ENCODE measurements at places on chromosomes 7 and 10. TPM values are rescaled to one million over a fixed set of nuclear protein-coding genes. Genes with fewer than 3 reads are reported as not detected.

OGA gene
- 106 TPM for total RNA-seq

TRIM73 gene
- total RNA-seq, result 6.1 TPM

GRCh38 chr7:92785923-92786322 is 50.5 kb downstream of the CDK6 start:
- peaks cover 24% of the 10 kb centered on the region for H3K4me1 ChIP-seq
- no peak overlapping the region for H3K4me3 ChIP-seq
- no peaks in the 10 kb centered on the region for H3K27me3 ChIP-seq
- no peaks in the 10 kb centered on the region for H3K36me3 ChIP-seq
- H3K27ac ChIP-seq, result peak overlapping the region; percentile 28

DNA sequence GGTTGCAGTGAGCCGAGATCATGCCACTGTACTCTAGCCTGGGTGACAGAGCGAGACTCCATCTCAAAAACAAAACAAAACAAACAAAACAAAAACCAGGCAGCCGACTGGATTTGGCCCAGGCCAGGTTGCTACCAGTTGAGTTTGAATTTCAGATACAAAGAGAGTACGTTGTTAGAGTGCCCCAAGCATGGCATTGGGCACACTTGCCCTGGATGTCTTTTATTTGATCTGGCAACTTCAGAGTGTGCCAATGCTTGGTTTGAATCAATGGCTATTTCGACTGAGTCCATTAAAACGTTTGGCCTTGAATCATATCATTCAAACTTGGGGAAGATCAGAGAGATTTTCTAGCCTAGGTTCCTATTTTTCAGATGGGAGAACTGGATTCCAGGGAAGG is 213.4 kb upstream of the SHH start:
- H3K4me1 ChIP-seq, result no peaks in the 10 kb centered on the region
- no peaks in the 10 kb centered on the region for H3K36me3 ChIP-seq
- H3K27me3 ChIP-seq, result no peaks in the 10 kb centered on the region
- H3K4me3 ChIP-seq, result no peak overlapping the region
- no peak overlapping the region for H3K27ac ChIP-seq
- no peak for DNase-seq

GRCh38 chr10:35895331-35895730 is 253.2 kb upstream of the FZD8 start:
- no peaks in the 10 kb centered on the region for H3K4me1 ChIP-seq
- DNase-seq, result no peak
- H3K27me3 ChIP-seq, result no peaks in the 10 kb centered on the region

DNA sequence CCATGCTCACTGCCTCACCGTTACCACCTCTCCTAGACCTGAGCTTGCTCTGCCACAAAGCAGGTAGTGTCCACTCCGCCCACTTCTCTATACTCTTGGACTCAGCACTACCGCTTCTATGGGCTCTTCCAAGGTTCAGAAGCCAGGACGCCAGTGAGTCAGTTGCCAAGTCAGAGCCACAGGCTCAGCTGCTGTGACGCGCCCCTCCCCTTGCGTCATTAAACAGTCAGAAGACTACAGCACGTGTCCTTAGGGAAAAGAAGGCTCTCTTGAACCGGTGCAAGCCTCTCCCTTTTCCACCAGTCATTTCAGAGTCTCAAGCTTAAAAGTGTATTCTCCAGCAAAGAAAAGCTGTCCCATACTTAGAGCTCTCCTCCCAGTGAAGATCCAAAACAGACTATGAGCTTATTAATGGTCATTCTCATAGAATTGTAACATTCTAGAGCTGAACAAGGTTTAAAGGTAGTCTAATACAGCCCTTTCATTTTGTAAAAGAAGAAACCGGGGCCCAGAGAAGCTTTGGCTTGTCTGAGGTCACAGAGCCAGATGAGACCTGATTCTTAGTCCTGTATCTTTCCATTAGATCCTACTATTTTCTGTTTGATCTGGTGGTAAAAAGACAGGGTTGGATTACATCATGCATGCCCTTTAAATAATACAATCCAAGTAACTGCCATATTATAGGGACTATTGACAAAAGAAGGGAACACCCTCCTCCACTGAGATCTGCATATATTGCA is 40.9 kb upstream of the MET start:
- H3K27me3 ChIP-seq, result no peaks in the 10 kb centered on the region
- peak; percentile 93 for DNase-seq
- H3K27ac ChIP-seq, result peak overlapping the region; percentile 29
- no peaks in the 10 kb centered on the region for H3K36me3 ChIP-seq

DNA sequence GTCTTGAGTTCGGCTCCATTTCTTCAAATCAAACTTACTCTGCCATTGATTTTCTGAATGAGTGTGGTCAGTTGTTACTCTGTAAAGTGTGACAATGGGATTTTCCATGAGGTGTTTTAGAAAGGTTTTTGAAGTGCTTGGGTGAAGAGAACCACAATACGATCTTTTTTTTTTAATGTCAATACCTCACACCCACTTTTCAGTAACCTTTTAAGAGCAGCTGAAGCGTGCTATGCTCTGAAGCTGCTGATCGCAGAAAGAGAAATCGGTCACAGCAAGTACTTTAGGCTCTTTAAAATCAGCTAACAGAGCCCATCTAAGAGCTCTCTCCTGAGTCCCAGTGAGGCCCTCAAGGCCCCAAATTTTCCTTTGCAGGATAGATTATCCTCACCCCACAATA is 34.4 kb upstream of the YAE1 start:
- no peak for DNase-seq
- peaks cover 4% of the 10 kb centered on the region for H3K27me3 ChIP-seq
- H3K4me1 ChIP-seq, result no peaks in the 10 kb centered on the region
- H3K4me3 ChIP-seq, result no peak overlapping the region
- H3K36me3 ChIP-seq, result no peaks in the 10 kb centered on the region

DNA sequence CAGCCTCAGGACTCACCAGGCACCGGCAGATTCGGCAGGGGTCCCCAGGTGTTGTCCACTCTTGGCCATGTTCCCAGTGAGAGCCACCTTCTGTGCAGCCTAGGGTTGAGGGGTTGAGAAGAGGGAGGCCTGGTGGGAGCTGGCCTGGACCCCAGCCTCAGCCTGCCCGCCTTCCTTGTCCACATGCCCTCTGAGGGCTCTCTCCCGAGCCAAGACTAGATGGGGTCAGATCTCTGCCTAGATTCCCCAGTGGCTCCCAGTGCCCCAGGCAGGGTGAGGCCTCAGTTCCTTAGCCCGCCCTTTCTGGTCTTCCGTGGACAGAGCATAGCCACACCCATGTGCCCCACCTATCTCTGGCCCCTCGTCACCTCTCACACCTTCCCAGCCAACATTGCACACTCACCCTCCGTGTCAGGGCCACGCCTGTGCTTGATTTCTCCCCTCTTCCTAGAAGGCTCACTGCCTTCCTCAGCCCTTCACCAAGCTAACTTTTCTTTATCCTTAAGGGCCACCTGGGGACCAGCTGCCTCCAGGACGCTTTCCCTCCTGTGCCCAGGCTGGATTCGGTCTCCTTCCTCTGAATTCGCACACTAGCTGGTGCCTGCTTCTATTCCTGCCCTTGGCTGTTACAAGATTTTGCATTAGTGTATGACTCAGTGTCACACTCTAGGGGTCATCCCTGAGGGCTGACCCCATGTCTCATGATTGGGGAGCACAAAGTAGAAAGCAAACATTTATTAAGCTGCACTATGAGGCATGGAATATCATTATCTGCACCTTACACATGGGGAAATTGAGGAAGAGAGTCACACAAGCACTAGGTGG is 7.5 kb downstream of the KCP start:
- H3K36me3 ChIP-seq, result no peaks in the 10 kb centered on the region
- no peaks in the 10 kb centered on the region for H3K4me1 ChIP-seq
- peaks cover 4% of the 10 kb centered on the region for H3K27me3 ChIP-seq
- no peak overlapping the region for H3K4me3 ChIP-seq
- no peak for DNase-seq

GRCh38 chr10:132140167-132140925 is 46.4 kb upstream of the DPYSL4 start:
- no peak overlapping the region for H3K27ac ChIP-seq
- H3K27me3 ChIP-seq, result no peaks in the 10 kb centered on the region
- H3K4me3 ChIP-seq, result no peak overlapping the region
- DNase-seq, result no peak
- no peaks in the 10 kb centered on the region for H3K4me1 ChIP-seq
- no peaks in the 10 kb centered on the region for H3K36me3 ChIP-seq

DNA sequence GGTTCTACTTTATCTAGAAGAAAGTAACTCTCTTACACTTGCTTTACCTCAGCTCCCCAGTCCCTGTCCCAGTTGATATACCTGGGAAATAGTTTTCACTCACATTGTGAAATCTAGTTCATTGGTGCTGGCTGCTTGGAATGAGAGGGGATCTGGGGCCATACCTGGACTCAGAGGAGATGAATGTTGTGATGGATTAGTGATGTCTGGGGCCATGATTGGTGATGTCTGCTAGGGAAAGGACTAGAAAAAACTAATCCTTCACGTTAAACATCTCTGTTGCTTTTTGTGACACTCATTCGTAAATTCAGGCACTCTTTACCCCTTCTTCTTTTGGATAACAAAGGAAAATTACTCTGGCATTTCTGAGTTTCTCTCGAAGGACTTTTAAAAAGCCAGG is 152.4 kb downstream of the RAB11FIP2 start:
- no peak for DNase-seq
- H3K4me1 ChIP-seq, result no peaks in the 10 kb centered on the region
- no peak overlapping the region for H3K4me3 ChIP-seq
- no peaks in the 10 kb centered on the region for H3K27me3 ChIP-seq
- H3K27ac ChIP-seq, result no peak overlapping the region
- no peaks in the 10 kb centered on the region for H3K36me3 ChIP-seq

- H3K36me3 ChIP-seq, result no peaks in the 10 kb centered on the region
- H3K4me1 ChIP-seq, result peaks cover 14% of the 10 kb centered on the region
- DNase-seq, result peak; percentile 48
- no peak overlapping the region for H3K4me3 ChIP-seq
Measured at GRCh38 chr10:91190876-91191583, 29.4 kb upstream of the PCGF5 start.

DNA sequence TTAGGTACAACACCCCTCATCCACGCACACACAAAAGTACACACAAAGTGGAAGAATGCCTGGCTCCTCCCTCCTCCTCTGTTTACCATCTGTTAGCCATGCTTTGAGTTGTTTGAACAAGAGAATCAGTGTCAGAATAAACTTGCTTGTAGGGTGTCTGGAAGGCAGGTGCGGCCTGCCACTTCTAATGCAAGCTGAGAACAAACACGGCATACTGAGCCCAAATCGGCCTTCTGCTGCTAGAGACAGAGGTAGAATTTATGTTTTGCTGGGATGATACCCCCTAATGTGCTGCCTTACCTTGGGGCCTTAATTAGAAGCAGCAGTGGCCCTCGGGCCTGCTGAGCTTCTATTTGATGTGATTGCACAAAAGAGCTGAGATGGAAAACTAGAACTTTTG is 24.9 kb upstream of the FAM180A start:
- no peak overlapping the region for H3K4me3 ChIP-seq
- H3K36me3 ChIP-seq, result no peaks in the 10 kb centered on the region
- H3K27ac ChIP-seq, result no peak overlapping the region
- peaks cover 19% of the 10 kb centered on the region for H3K4me1 ChIP-seq
- DNase-seq, result no peak
- no peaks in the 10 kb centered on the region for H3K27me3 ChIP-seq

GRCh38 chr7:1849351-1850041 is 179.4 kb downstream of the ELFN1 start:
- no peak for DNase-seq
- H3K4me1 ChIP-seq, result no peaks in the 10 kb centered on the region
- H3K27me3 ChIP-seq, result no peaks in the 10 kb centered on the region
- H3K4me3 ChIP-seq, result no peak overlapping the region

DNA sequence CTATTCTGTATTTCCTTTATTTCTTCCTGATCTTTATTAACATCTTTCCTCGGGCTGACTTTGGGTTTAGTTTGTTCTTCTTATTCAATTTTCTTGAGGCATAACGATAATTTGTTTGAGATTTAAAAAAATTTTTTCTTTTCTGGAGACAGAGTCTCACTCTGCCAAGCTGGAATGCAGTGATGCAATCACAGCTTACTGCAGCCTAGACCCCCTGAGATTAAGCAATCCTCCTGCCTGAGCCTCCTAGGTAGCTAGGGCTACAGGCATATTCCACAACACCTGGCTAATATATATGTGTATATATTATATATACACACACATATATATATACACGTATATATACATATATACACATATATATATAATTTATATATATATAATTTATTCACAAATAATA is 540.2 kb downstream of the NXPH1 start:
- no peaks in the 10 kb centered on the region for H3K27me3 ChIP-seq
- no peak overlapping the region for H3K4me3 ChIP-seq
- DNase-seq, result no peak
- no peaks in the 10 kb centered on the region for H3K4me1 ChIP-seq
- H3K36me3 ChIP-seq, result no peaks in the 10 kb centered on the region

- no peak for DNase-seq
- H3K4me1 ChIP-seq, result no peaks in the 10 kb centered on the region
- H3K4me3 ChIP-seq, result no peak overlapping the region
- H3K27me3 ChIP-seq, result no peaks in the 10 kb centered on the region
- H3K27ac ChIP-seq, result no peak overlapping the region
Measured at GRCh38 chr7:18126281-18126680, 98.6 kb upstream of the PRPS1L1 start.

GRCh38 chr7:42694894-42695507 is 216.9 kb downstream of the C7orf25 start:
- peaks cover 3% of the 10 kb centered on the region for H3K27me3 ChIP-seq
- H3K36me3 ChIP-seq, result no peaks in the 10 kb centered on the region
- H3K4me3 ChIP-seq, result no peak overlapping the region
- peak; percentile 12 for DNase-seq

Measured in astrocyte (in vitro differentiated cells and primary cell).